ENCODE measurements at places on chromosomes 2 and 18. TPM values are rescaled to one million over a fixed set of nuclear protein-coding genes. Genes with fewer than 3 reads are reported as not detected.

ARL5A gene
- total RNA-seq: 42.6 TPM

SPTBN1 gene
- 275 TPM for total RNA-seq

UGT1A5 gene
- total RNA-seq: not detected

LIMS3 gene
- 2.1 TPM for total RNA-seq

APCDD1 gene
- total RNA-seq: 6.3 TPM

FTCDNL1 gene
- total RNA-seq: 2.6 TPM

RFX8 gene
- total RNA-seq: 1.9 TPM

FARSB gene
- total RNA-seq: 14.6 TPM

TUBA3E gene
- not detected for total RNA-seq

NEMP2 gene
- 7.1 TPM for total RNA-seq

INHBB gene
- total RNA-seq: 0.44 TPM

ANKRD29 gene
- total RNA-seq: 4.0 TPM

RESP18 gene
- total RNA-seq: not detected

MYO3B gene
- 0.27 TPM for total RNA-seq

SULT1C2 gene
- total RNA-seq: 0.13 TPM

ICOS gene
- not detected for total RNA-seq

TSPYL6 gene
- 0.04 TPM for total RNA-seq

QPCT gene
- total RNA-seq: 6.3 TPM

SERPINB10 gene
- total RNA-seq: 0.04 TPM

LAMA3 gene
- 6.3 TPM for total RNA-seq

FLACC1 gene
- 2.3 TPM for total RNA-seq

RUFY4 gene
- 0.27 TPM for total RNA-seq

MLPH gene
- total RNA-seq: 0.22 TPM

LONRF2 gene
- total RNA-seq: 1.5 TPM

DYNAP gene
- total RNA-seq: not detected

NPHP1 gene
- 6.9 TPM for total RNA-seq

GPR45 gene
- not detected for total RNA-seq

SERPINB12 gene
- 0.62 TPM for total RNA-seq

ADD2 gene
- 0.98 TPM for total RNA-seq

SPDYA gene
- 0.75 TPM for total RNA-seq

CELF4 gene
- 0.18 TPM for total RNA-seq

TTR gene
- total RNA-seq: 0.27 TPM

SCYGR4 gene
- total RNA-seq: not detected

PCARE gene
- total RNA-seq: 0.09 TPM

DPYSL5 gene
- 10.0 TPM for total RNA-seq

LRATD1 gene
- total RNA-seq: 4.8 TPM

IL1R1 gene
- total RNA-seq: 7.5 TPM

PIKFYVE gene
- total RNA-seq: 26.6 TPM

SP9 gene
- total RNA-seq: 0.13 TPM

SP140L gene
- total RNA-seq: 3.2 TPM

AMMECR1L gene
- 9.4 TPM for total RNA-seq

PLEK gene
- total RNA-seq: 4.4 TPM

FNDC4 gene
- total RNA-seq: 11.0 TPM

PLA2R1 gene
- 3.8 TPM for total RNA-seq

AKAIN1 gene
- total RNA-seq: 0.18 TPM

RNF125 gene
- total RNA-seq: 7.3 TPM

Measured in muscle of leg (tissue), 16 donors.